Fibroblast of lung (primary cell): ENCODE measurements at places on chromosomes 16 and 17. TPM values are rescaled to one million over a fixed set of nuclear protein-coding genes. Genes with fewer than 3 reads are reported as not detected.

Gene KRT9
- not detected in 2 replicates for total RNA-seq

Gene KCNH4
- not detected in 2 replicates for total RNA-seq

Gene SECTM1
- total RNA-seq: 17.3 and 31.1 TPM in 2 replicates

Gene C16orf46
- total RNA-seq: 0.51 TPM in 1 of 2 replicates, not detected in the other

Gene IRF8
- 0.26 TPM in 1 of 2 replicates, not detected in the other for total RNA-seq

Gene C1QTNF1
- total RNA-seq: 32.4 and 45.2 TPM in 2 replicates

Gene PTX4
- not detected in 2 replicates for total RNA-seq

Gene CRYM
- total RNA-seq: 0.26 and 0.50 TPM in 2 replicates

Gene MILR1
- 4.4 and 9.1 TPM in 2 replicates for total RNA-seq

Gene TTLL6
- total RNA-seq: under 0.01 and 0.17 TPM in 2 replicates

Gene ITGB3
- total RNA-seq: 13.1 and 22.0 TPM in 2 replicates

Gene NPW
- total RNA-seq: 0.26 and 0.99 TPM in 2 replicates

Gene FOXF1
- 15.9 and 31.5 TPM in 2 replicates for total RNA-seq

Gene MEIOC
- total RNA-seq: under 0.01 TPM in 1 of 2 replicates, not detected in the other

Gene METRN
- 35.3 and 37.5 TPM in 2 replicates for total RNA-seq

Gene ATP1B2
- 0.33 TPM in 1 of 2 replicates, not detected in the other for total RNA-seq

Gene SNAI3
- under 0.01 and 0.17 TPM in 2 replicates for total RNA-seq

Gene MYH1
- total RNA-seq: not detected in 2 replicates

Gene CRISPLD2
- total RNA-seq: 34.9 and 37.0 TPM in 2 replicates

Gene CMTM2
- not detected in 2 replicates for total RNA-seq

Gene FLOT2
- 39.8 and 48.9 TPM in 2 replicates for total RNA-seq

Gene TEKT1
- not detected in 2 replicates for total RNA-seq
